ENCODE measurements at places on chromosomes 5 and 9.

GRCh38 chr5:87116825-87117512, 150.7 kb upstream of the RASA1 start:
- DNase-seq, result no peak

- peak; percentile 53 for DNase-seq
Observed at GRCh38 chr5:139745800-139746690, 49.6 kb upstream of the PSD2 start.

DNA sequence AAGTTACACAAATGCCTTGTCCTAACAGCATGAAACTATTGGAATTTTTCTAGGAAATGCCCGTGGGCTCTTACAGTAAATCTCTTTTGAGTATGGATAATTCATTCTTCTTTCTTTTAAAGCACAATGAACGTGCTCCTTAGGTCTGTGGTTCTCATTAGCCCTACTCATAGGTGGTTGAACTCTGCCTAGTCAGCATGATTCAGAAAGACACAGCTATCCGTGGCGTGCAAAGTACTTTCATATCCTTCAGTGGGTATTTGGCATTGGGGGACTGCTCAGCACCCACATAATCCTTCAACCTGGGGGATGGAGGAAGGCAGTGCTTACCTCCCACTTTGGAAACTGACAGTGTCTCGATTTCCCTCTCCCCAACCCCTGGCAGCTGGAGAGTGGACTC, 462.0 kb upstream of the CLINT1 start:
- no peak for DNase-seq

DNA sequence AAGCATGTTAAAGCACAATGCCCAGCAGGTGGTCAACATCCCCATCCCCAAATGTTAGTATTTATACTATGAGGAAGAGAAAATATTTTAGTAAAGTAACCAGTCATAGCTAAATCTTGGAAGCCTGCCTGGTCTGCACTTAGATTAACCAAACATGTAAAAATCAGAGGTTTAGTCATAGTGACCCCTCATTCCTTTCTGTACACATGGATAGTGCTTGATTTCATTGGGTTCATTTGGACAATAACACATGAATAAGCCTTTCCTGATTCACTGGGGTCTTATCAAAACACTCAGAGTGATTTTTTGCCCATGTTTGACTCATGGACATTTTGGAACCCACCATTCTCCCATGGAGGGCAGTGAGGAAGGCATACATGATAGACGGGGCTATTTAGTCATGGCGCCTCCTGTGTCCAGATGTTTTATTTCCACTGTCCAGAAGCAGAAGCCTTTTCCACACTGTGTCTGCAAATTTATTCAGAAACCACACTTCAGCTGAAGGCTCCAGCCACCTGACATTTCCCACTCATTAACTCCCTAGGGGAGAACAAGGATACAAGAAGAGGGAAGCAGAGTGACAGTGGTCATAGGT, 32.5 kb downstream of the OR1J1 start:
- DNase-seq, result no peak

GRCh38 chr9:108972186-108972585, 38.0 kb downstream of the ABITRAM start:
- no peak for DNase-seq

GRCh38 chr5:6775571-6775970, 62.3 kb downstream of the TENT4A start:
- DNase-seq, result no peak

- DNase-seq, result no peak
Observed at GRCh38 chr9:97632248-97632984, 752 bp downstream of the TSTD2 start.
